ENCODE measurements at places on chromosomes 5 and 9.
A peak's percentile ranks its signal among the peaks of the same experiment; 100 is the strongest.

GRCh38 chr5:14142827-14143545, at the start of gene TRIO:
TSS of gene TRIO (plus strand) at chr5:14143342. CDS start at chr5:14143726, 384 bp downstream.
- DNase-seq: peak; percentile 59

GRCh38 chr9:90290716-90291485, 351.7 kb downstream of the DIRAS2 start:
- no peak for DNase-seq

- no peak for DNase-seq
Measured at GRCh38 chr5:160030631-160031377, 21.9 kb downstream of the TTC1 start.

GRCh38 chr5:172906436-172906835, 52.8 kb upstream of the RPL26L1 start:
- no peak for DNase-seq

- no peak for DNase-seq
Measured at GRCh38 chr5:126971455-126972031, 58.8 kb downstream of the MARCHF3 start.

GRCh38 chr5:149054416-149054815, 8.4 kb downstream of the SH3TC2 start:
- DNase-seq: no peak

- DNase-seq: no peak
Measured at GRCh38 chr5:123496892-123497291, 15.1 kb upstream of the CSNK1G3 start.

GRCh38 chr5:100904259-100904861, 1.3 kb upstream of the ST8SIA4 start:
- peak; percentile 40 for DNase-seq

DNA sequence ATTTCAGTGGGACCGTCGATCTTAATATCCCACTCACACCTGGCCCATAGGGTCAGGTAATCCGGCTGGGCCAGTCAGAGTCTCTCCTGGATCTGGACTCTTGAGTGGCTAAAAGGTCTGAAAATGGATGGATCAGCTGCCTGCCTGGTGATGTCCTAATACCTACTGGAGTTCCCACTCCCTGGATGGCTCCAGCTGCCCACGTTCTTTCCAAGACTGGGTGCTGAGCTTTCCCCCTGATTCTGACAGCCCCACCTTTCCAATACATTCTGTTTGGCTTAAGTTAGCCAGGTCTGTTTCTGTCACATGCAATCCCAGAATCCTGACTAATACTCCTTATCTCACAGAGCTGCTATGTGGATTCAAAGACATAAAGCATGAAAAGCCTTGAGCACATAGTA, 10.2 kb downstream of the SH3PXD2B start:
- no peak for DNase-seq

- DNase-seq: no peak
Measured at GRCh38 chr9:81317939-81318338, 371.4 kb downstream of the TLE1 start.

GRCh38 chr5:10778179-10778910, 17.3 kb upstream of the DAP start:
- DNase-seq: no peak

- no peak for DNase-seq
Measured at GRCh38 chr5:73447530-73448462, 781 bp downstream of the FOXD1 start.

GRCh38 chr9:113600871-113601614, 137.5 kb downstream of the RGS3 start:
- no peak for DNase-seq

DNA sequence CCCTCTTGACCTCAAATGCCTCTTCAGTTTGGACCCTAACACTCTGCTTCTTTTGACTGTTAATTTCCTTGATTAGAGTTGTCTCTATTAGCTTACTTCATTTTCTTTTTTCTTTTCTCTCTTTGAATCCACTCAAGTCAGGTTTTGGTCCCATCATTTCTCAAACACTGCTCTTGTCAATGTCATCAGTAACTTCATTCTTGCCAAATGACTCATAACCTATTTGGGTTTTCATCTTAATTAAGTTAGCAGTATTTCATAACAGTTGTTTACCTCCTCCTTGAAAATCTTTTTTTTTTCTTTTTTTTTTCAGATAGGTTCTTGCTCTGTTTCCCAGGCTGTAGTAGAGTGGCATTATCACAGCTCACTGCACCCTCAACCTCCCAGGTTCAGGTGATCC, 119.6 kb downstream of the PARP8 start:
- no peak for DNase-seq

GRCh38 chr5:123087173-123088030, 1.6 kb upstream of the PRDM6 start:
- no peak for DNase-seq

GRCh38 chr5:148952097-148952867, 110.6 kb downstream of the SH3TC2 start:
- no peak for DNase-seq

DNA sequence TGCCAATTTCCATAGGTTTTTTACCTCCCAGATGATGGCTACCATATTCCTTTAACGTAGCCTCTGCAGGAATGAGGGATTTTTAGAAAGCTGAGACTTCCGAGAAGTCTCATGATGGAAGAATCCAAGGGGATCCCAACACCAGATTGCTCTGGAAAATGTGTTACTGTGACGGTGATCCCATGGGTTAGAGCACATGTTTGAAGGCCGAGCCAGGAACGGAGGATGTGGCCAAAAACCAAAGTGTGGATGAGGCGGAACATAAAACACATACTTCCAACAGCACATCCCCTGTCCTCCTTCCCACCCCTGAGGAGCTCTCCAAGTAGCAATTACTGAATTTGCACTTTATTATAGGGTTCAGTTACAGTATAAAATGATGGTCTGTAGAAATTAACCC, 82.6 kb downstream of the GPR21 start:
- no peak for DNase-seq

- DNase-seq: no peak
Measured at GRCh38 chr5:177310757-177311391, 824 bp downstream of the MXD3 start.

DNA sequence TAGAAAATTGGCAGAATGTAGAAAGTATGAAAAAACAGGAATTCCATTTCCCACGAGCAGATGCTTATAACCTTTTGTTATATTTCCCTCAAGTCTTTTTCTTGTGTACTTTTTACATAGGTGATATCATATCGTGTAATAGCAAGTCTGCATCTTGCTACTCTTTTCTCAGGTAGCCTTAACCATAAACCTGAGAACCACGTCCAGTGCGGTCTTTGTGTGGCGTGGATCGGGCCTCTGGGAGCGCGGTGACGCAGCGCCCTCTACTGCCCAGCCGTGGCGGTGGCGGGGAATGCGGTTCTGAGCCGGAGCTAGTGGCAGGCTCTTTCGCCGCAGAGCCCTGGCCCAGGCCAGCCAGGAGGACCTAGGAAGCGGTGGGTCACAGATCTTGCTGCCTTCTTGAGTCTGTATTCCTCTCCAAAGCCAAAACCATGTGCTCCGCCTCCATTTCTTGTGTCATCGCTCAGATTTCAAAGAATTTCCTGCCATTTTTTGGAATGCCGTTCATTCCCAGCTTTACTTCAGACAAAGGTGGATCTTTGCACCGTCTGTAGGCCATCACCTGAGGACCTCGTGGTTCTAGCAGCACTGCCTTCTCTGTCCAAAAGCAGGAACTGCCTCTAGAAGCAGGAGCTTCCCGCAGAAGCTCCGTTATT, 71.9 kb downstream of the MVB12B start:
- DNase-seq: peak; percentile 65

GRCh38 chr5:116650964-116651363, 76.3 kb upstream of the SEMA6A start:
- DNase-seq: no peak

GRCh38 chr9:98900244-98900643, 43.5 kb upstream of the COL15A1 start:
- no peak for DNase-seq

- no peak for DNase-seq
Measured at GRCh38 chr5:37664551-37664950, 175.3 kb downstream of the GDNF start.

DNA sequence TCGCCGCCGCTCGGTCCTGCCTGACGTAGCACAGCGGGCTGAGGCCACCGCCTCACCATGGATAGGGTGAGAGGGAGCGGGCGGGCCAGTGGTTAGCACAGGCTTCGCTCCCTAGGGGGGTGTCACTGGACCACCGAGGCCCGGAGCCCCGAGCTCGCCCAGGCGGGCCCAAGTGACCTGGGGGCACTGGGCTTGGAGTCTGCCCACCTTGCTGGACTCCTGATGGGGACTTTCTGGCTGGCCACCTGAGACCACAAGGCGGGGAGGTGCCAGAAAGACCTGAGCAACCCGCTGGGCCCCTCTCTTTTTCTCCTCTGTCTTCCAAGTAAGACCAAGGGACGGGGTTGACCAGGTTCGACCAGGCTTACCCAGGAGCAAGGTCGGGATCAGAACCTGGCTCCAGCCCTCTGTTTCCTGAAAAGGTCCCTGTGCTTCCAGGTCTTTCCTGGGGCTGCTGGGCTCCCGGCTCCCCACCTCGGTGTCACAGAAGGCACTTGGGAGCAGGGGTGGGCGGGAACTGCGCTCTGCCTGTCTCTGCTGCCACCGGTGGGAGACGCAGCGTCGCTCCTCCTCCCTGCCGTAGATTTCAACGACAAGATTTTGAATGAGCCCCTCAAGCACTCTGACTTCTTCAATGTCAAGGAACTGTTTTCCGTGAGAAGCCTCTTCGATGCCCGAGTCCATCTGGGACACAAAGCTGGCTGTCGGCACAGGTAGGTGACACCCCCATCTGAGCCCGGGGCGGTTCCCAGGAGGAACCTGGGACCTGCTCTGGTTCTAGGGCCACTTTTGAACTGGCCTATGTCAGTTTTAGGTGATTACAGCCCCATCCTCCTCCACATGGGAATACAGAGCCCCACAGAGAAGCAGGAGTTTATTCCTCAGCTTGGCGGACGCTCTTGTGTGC, 1.0 kb downstream of the MRPS2 start:
- DNase-seq: no peak

DNA sequence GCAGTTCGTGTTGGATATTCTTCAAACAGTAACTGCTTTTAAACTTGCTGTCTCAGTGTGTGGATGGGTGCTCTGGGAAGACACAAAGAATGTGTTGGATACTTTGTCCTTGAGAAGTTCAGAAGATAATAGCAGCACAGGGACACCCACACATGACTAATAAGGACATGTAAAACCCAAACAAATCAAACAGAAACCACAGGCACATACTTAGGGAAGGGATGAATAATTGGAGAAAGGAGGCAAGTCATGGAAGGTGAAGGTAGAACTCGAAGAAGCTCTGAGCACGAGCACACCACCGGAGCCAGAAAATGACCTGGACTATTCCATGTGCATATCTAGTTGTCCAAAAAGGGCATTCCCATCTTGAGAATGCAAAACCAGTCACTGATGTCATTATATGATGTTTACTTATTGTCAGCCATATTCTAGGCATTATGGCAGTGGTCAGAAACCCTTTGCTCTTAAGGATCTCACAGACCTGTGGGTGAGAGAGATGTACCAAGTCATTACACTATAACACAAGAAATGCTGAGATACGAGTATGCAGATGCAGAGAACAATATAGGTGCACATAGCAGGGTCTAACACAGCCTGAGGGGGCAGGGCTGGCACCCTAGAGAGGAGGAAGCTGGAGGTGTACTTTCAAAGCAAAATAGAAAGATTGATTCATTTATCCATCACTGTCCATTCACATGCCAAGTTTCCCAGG, 152.9 kb downstream of the PIK3R1 start:
- no peak for DNase-seq

- no peak for DNase-seq
Measured at GRCh38 chr9:32516241-32516640, 9.8 kb downstream of the RIGI start.

- no peak for DNase-seq
Measured at GRCh38 chr5:27548484-27548883, 510.1 kb upstream of the CDH9 start.

DNA sequence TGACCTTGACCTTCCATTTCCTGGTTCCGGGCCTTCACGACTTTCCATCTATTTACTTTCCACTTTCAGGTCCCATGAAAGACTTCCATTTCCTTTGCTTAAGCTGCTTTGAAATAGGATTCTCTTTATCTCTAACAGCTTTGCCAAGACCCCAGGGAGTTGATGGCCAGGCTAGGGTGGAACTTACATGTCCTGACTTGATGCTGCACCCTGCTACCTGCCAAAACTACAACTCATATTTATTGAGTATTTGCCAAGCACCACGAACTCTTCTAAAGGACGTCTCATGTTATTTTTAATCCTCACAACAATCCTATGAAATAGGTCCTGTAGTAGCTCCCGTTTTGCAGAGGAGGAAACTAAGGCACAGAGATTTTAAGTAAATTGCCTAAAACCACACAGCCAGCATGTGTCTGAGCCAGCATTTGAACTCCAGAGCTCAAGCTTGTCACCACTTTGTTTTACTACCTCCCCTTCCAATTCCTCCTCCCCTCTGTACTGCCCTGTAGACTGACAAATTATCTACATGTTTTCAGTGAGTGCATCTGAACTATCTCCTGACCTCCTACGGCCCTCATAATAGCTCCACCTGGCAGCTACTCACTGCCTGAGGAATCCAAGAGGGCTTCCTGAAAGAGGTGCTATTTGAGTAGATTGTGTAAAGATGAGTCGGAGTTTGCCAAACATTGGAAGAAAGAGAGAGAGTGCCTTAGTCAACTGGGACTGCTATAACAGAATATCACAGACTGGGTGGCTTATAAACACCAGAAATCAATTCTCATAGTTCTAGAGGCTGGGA, 38.4 kb upstream of the SMIM23 start:
- no peak for DNase-seq

DNA sequence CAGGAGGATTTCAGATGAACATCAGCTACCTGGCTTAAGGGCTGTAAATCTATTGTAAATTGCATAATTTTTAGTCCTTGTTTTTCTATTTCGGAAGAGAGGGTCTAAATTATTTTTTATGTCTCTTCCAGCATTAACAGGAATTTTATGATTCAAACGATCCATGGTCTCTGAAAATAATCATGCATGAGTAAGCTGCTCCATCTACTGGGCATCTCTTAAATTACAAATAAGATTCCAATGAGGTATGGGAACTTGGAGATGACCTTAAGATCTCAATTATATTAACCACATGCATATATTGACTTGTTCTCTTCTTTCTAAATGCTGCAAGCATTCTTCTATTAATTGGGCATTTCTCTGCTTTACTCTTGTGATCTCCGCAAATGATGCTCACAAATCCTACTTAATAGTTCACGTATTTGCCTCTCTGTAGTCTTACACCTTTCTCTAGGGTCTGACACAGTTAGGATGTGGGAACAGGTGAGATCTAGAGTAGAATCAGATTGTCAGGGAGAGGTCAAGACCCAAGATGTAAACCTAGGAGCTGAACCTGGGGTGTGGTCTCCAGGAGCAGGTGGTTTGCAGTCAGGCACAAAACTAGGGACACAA, 86.9 kb downstream of the NUDT12 start:
- DNase-seq: no peak

GRCh38 chr5:113035096-113035495, 58.5 kb downstream of the DCP2 start:
- no peak for DNase-seq

Measured in T-helper 9 cell (primary cell).